ENCODE measurements at places on chromosomes 12 and 14.

- no peak for DNase-seq
Observed at GRCh38 chr12:101876322-101876860, 989 bp upstream of the DRAM1 start.

DNA sequence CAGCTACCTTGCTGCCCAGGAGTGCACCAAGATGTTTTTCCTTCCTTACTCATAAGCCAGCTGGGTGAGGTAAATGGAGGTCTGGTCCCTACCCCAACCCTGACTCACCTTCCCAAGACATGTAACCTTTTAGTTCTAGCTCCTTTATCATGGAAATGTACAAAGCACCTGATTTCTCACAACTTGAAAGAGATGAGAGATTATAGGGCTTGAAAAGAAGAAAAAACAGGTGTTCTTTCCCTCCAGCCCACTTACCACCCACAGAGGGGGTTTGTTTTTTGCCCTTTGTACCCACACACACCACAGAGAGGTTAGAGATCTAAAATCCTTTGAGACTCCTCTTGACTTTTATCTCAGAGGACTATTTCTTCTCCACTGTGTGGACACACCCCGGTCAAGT, 21.1 kb downstream of the PLXNC1 start:
- DNase-seq = no peak

DNA sequence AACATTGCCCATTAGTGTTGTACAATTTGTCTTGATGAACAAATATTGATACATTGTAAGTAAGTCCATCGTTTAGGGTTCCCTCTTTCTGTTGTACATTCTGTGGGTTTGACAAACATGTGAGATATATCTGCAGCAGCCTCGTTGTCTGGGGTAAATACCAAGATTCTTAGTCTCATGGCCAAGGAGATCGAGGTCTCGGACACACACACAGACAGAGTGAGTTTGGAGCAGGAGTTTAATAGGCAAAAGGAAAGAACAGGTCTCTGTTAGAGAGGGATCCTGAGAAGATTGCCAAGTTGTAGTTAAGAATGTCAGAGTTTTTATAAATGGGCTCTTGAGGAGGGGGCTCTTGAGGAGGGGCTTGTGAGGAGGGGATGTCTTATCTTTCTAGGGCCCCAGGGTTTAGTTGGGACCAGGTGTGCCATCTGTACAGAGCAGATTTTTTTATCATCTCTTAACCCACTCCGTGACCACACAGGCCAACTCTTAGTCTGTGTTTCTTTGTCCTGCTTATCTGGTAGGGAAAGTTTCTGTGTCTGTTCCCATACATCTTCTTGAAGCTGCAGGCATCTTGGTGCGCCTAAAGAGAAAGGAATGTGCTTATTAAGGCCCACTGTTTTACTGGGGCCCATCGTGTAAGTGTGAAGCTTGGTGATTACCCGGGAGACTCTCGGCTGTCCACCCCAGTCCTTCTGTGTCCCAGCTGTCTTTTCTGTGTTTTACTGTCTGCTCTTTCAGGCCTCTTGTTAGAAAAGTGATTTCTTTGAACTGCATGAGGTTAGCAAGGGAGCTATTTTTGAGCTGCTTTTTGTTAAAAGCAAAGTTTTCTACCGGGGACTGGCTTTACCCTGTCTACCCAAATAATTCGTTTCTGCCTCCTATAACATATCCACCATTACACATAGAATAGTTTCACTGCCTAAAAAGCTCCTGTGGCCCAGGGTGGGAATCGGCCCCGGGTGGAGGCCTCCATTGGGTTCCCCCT, 22.4 kb upstream of the CLEC2D start:
- DNase-seq = no peak

DNA sequence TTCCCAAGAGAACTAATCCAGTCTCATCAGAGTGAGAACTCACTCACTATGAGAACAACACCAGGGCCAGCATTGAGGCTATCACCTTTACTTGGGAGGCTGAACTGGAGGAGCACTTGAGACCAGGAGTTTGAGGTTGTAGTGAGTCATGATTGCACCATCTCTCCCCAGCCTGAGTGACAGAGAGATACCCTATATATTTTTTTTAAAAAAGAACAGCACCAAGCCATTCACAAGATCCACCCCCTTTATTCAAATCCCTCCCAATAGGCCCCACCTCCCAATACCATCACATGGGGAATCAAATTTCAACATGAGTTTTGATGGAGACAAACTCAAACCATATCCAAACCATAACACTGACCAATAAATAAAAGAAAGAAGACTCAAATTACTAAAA, 3.7 kb upstream of the TMX1 start:
- DNase-seq = no peak

DNA sequence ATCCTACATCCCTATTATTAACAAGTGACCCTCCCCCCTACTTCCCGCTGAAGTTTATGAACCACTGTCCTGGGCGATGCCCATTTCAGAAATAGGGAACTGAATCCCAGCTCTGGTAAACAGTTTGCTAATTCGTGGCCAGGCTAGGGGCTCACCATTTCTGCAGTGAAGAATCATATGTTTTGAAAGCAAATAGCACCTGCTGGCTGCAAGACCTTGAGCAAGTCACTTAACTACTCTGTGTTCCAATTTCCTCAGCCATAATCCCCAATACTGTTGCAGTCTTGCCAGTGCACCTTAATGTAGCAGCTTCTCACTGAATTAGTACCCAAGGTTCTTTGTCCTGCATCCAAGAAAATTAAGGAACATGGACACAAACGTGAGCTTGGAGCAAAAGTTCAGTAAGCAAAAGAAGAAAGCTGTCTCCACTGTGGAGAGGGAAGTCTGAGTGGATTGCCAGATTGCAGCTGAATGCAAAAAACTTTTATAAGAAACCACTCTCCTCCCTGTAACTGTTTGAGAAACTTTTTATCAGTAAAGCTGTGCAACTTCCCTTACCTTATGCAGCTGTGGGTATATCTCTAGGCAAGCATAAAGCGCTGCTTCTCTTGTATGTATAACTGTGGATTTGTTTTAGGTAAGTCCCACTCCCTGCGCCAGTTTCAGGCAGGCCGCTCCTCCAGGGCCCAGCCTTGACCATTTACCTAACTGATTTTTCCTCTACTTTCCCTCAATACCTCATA, 824 bp downstream of the OAS1 start:
- no peak for DNase-seq

- no peak for DNase-seq
Observed at GRCh38 chr12:12998248-12998647, 1.8 kb downstream of the HEBP1 start.

DNA sequence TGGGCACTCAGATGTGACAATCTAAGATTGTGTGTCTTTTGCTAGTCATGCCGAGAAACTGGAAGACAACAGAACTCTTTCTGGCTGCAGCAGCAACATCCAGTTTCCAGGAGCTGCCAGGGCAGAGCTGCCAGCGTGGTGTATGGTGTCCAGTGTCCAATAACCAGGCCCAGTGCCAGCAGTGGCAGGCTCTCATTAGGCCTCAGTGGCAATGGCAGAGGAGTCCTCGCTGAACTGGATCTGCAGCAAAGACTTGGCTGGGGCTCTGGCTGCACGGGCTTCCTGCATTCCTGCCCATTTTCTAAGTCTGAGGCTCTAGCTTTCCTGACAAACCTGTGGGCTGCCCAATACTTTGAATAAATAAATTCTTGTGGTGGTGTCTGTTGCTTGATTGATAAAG, 26.2 kb upstream of the PPM1A start:
- DNase-seq = no peak

GRCh38 chr14:48584031-48584430, 908.6 kb upstream of the MDGA2 start:
- no peak for DNase-seq

GRCh38 chr12:109885616-109886015, 5.3 kb upstream of the GLTP start:
- DNase-seq = no peak

- no peak for DNase-seq
Observed at GRCh38 chr12:65524666-65525065, 246.2 kb downstream of the MSRB3 start.

DNA sequence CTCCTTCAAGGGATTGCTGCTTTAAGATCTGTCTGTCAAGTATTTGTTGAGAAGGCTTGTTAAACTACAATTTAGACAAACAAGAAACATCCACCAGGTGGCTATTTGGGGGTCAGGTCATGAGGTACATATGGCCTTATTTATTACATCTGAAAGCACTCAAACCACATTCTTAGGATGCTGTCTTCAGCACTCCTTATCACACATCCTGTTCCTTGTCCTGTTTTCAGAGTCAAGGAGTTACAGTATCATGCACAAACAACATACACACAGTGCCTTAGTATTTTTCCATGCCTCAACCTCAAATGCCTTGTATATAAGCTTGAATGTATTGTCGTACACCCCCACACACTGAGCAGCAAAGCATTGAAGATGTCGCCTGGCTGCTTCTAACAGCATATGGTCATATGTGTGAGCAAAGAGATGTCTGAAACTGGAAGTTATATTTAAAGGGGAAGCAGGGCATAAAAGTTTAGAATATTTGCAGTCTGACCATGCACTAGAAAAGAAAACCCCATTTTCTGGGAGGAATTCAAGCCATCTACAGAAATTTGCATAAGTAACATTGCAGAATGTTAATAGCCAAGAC, 83.8 kb downstream of the KCNMB4 start:
- no peak for DNase-seq

GRCh38 chr14:58687232-58687795, 49.6 kb downstream of the DACT1 start:
- DNase-seq = no peak

DNA sequence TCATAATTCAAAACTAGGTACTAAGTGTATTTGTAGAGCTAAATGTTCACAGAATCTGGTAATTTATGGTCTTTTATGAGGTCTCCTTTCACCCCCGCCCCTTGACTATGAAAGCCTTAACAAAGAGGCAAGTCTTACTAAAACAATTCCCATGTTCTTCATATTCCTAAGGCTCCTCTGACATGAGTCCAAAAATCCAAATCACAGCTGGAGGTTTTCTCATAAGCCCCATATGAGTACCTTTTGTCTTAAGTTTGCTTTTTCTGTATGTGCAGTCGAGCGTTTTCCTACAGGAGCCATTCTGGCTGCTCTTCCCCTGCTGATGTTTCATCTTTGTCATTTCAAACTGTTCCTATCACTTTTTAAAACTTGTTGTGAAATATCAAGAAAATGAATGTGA, 55.2 kb downstream of the SIX1 start:
- DNase-seq = no peak

- DNase-seq = no peak
Observed at GRCh38 chr14:34078117-34078743, 127.4 kb upstream of the EGLN3 start.

GRCh38 chr12:116713527-116713926, 24.3 kb downstream of the SPRING1 start:
- no peak for DNase-seq

DNA sequence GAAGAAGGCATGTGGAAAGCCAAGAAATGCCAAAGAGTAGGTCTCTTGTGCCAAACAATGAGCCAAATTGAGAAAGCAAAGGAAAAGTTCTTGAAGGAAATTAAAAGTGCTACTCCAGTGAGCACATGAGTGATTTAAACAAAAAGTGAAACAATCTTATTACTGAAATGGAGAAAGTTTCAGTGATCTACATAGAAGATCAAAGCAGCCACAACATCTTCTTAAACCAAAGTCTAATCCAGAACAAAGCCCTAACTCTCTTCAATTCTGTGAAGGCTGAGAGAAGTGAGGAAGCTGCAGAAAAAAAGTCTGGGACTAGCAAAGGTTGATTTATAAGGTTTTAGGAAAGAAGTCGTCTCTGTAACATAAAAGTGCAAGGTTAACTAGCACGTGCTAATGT, 259.6 kb downstream of the FLRT2 start:
- DNase-seq = no peak

GRCh38 chr12:85657836-85658630, 178.2 kb downstream of the RASSF9 start:
- DNase-seq = no peak

DNA sequence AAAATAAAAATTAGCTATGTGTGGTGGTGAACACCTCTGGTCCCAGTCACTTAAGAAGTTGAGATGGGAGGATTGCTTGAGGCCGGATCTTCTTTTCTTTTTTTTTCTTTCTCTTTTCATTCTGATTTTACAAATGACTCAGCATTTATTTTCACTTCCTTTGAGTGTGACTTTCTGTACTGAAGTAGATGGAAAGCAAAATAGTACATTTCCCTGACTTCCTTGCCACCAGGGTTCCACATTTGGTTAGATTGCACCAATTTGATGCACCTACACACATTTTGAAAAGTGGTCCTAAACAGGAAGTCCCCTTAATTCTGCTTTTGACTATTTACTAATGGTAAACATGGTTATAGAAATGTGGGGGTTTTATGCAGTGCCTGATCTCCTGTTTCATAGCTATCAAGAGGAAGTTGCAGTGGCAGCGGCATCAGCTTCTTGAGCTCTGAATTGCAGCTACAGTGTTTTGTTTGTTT, 13.0 kb upstream of the LEMD3 start:
- peak; percentile 8 for DNase-seq

DNA sequence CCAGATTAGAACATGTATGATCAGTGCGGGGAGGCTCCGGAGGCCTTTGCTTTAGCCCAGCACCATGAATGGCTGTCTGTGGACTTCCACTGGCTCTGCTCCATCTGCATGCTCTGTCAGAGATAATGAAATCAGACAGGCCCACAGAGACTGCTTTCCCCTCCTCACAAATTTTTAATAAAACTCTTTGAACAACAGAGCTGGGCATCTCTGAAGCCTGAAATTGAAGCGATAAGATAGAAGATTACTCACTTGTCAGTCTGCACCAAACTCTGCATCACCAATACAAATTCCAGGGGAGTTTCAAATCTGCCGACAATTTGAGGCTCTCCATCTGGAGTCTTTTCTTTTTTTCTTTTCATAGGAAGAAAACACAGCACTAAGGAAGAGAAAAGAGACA, 110.0 kb downstream of the DYRK2 start:
- no peak for DNase-seq

All from stimulated activated CD4-positive, alpha-beta T cell treated with anti-CD3 and anti-CD28 coated beads, Interleukin-4, amount 100 ng/mL, for 1 hour (primary cell).